ENCODE measurements at places on chromosomes 2 and 18. TPM values are rescaled to one million over a fixed set of nuclear protein-coding genes. Genes with fewer than 3 reads are reported as not detected.

The PPP4R3B gene
- 29.2 TPM for total RNA-seq

The NEU2 gene
- not detected for total RNA-seq

The STARD6 gene
- not detected for total RNA-seq

The MALL gene
- total RNA-seq: 7.3 TPM

The ASPRV1 gene
- total RNA-seq: not detected

The SPRED2 gene
- 18.8 TPM for total RNA-seq

Data from cardiac atrium fibroblast (primary cell).